ENCODE measurements at places on chromosomes 4 and X.

DNA sequence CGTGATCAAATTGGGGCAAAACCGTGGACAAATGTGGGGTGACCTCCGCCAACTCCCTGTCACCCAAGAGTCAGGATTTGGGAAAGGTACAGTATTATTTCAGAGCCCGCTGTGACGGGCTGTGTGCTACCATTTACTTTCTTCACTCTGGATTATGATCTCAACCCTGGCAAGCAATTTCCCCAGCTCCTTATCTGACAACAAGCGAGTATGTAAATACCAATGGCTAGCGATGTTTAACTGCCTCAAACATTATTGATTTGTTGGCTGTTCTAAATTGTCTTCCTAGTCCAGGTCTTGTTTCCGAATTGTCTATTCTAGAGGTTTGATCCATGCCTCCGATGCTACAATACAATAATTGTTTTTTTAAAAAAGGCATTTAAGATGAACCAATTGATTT is 17.7 kb upstream of the PITX2 start:
- DNase-seq: no peak

DNA sequence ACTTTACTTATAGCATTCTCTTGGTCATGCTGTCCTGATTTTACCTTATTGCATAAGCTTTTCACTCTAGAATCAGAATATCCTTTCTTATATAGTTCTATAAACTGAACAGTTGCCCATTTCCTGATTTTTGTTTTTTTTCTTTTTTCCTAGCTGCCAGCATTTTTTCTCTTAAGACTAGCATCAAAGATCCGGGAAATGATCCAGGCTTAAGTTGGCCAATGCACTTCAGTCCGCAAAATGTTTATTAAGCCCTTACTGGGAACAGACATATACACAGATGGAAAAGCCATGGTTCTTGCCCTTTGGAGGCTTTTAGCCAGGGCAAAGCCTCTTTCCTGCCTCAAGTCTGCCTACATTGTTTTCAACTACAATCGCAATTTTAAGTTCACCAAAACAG is 10.1 kb upstream of the BMP2K start:
- DNase-seq: peak; percentile 61

DNA sequence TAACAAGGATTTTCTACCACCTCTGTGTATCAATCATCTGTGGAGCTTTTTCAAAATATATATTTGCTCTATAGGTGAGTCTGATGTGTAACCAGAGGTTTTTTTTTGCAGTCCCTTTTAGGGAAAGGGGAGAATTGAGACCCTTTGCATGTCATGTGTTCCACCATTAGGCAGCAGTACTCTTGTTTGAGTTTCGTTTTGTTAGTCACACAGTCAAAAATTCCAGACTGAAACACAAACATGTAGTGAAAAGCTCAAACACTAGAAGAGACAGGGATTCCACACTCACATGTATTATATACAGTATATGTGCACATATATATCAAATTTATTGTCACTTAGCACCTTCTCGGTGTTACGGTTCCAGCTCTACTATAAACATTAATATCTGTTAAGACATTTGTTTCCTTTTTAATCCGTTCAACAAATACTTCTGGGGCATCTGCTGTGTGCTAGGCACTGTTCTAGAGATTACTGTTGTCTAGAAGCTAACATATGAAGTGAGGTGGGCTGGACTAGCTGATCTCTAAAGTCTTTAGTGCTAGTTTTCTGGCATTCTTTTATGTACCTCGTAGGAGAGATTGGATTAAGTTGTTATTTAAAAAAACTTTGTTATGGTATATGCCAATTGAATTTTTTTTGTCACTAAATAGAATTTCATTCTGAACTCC is 5.5 kb downstream of the USP9X start:
- peak; percentile 47 for DNase-seq

DNA sequence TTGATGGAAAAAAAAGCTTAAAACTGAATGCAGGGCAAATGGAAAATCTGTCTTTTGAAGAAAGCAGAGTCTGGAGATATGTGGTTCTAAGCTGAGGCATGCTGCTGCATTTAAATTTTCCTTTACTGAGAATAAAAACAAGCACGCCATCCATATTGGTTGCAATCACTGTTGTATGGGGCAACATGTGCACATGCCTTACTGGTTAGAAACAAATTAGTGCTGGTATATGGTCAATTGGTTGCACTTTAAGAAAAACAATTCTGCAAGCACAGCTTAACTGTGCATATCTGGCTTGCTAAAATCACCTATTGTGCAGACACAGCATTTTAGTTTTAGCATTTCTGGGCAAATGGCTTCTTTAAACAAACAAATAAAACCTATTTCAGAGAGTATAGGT is 239.1 kb downstream of the NDST4 start:
- DNase-seq: no peak

DNA sequence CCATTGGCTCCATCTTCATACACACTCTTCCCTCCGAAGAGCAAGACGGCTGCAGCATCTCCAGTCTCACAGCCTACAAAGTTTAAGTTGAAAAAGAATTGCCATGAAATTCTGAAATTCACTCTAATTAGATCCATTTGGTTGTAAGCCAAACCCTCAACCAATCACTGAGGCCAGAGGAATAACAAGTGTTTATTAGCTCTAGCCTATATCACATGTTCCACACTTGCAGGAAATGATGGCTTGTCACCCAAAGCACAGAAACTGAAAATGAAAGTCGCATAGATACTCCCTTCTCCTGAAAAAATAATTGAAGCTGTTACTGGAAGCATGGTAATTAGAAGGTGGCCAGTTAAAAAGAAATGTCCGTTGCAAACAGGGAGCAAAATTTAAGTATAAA is 1071.8 kb downstream of the CCSER1 start:
- peak; percentile 20 for DNase-seq

DNA sequence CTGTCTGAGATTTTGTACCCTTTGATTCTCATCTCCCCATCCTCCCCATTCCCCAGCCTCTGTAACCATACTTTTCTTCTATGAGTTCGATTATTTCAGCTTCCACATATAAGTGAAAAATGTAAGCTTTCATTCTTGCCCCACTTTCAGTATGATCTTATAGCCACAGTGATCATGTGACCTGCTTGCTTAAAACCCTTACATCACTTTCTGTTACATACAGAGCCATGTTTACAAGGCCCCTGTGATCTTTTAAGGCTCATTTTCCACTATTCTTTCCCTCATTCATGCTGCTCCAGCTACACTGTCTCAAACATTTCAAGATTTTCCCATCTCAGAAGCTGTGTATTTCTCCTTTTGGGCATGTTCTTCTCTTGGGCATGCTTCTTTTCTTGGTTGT is 147.7 kb downstream of the DCK start:
- DNase-seq: peak; percentile 26

DNA sequence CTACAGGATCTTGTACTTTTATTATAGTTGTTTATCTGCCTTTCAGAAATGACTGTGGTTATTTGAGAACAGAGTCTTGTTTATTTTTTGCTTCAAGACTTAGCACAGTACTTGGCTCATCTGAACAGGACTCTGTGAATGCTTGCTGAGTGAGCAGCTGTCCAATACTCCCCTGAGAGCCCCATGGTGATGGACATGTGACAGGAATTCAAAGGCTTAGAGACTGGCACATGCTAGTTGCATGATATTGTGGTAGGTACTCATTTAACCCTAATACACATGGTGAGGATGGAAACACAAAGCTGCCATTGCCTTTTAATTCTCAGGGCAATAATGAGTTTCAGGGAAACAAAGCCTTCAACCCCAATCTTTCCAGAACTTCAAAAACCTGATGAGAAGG is 97.3 kb downstream of the GEMIN8 start:
- DNase-seq: no peak

GRCh38 chr4:173169428-173170181 is 994 bp downstream of the GALNT7 start:
- DNase-seq: peak; percentile 67

DNA sequence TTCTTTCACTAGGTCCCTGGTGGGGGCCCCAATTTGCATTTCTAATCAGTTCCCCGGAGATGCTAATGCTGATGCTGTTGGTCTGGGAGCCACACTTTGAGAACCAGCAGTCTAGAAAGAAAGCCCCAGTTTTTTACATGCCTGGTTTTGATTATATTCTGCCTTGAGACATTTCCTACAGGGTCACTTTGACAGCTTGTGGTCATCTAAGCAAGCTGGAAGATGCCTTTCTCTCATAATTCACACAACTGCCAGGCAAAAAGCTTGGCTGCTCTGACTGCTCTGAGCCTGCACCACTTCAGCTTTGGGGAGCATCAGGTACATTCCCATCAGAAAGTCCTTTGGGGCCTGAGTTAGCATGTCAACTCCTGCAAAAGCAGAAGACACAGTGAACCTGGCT is 5.9 kb upstream of the PLAC1 start:
- DNase-seq: no peak

GRCh38 chr4:40827758-40828157 is 78.0 kb downstream of the NSUN7 start:
- DNase-seq: peak; percentile 17

GRCh38 chr4:36771411-36772153 is 473.0 kb upstream of the NWD2 start:
- DNase-seq: no peak

DNA sequence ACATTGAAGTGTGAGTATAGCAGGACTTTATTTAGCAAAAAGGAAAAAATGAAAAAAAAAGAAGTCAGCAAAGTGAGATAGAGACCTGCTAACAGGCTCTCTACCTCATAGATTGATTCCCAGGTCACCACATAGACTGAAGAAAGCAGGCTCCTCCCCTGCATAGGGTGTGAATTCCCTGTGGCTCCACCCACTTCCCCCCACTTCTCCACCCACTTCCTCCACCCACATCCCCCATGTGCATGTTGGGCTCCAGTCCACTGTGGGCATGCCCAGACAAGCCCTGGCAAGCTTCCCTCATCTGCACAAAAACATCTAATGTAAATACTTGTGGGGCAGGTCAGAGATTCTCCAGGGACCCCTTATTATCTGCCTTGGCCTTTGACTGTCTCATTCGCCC is 97.8 kb downstream of the TMEM47 start:
- DNase-seq: peak; percentile 50

DNA sequence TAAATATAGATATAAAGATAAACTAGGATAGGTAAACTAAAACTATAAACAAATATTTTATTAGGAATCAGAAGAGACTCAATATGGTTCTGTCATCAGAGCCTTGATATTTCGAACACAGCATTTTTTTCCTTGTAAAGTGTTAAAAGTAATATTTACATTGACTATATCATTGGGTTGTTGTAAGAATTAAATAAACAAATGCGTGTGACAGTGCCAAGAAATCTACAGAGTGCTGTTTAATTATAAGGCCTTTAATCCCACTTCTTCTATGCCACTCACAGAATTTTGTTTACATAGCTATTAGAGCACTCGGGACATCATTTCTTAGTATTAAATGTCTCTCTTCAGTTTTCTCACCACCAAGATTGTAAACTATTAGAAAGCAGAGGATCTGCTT is 807.4 kb downstream of the FSTL5 start:
- no peak for DNase-seq

GRCh38 chr4:151143162-151143561 is 43.7 kb downstream of the RPS3A start:
- DNase-seq: no peak

GRCh38 chr4:148632476-148632875 is 190.3 kb upstream of the NR3C2 start:
- no peak for DNase-seq

DNA sequence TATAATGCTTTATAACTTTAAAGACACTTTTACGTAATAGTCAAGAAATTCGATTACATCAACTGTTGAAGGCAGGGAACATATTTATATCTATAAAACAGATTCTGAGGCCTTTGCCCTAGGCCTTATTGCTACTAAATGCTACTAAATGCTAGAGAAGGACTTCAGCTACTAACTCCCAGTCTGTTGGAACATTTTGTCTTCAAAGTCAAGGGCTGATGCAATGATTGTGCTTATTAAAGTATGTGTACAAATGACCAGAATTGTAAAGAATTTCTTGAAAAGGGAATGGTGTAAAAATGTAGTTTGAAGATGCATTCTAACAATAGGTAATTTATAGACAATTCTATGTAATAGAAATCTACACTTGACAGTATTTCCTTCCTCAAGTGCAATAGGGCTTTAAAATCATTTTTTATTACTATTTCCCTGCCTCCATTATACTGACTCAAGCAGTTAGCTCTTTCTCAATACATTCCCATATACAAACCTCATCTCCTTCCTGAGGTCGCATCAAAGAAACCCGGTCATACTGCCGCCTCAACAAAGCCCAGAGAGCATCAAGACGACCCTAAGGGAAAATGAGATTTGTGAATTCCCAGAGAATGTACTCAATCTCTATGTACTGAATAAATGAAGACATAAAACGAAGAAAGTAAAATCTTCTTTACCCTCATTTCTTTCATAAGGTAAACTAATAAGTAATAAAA is 95.7 kb downstream of the ANTXR2 start:
- peak; percentile 69 for DNase-seq

GRCh38 chr4:17476853-17477252 is 35.0 kb downstream of the QDPR start:
- DNase-seq: no peak

GRCh38 chr4:125582302-125582701 is 267.5 kb downstream of the FAT4 start:
- peak; percentile 34 for DNase-seq

Measured in choroid plexus epithelial cell (primary cell).